ENCODE measurements at places on chromosomes 11 and 22. TPM values are rescaled to one million over a fixed set of nuclear protein-coding genes. Genes with fewer than 3 reads are reported as not detected.
A peak's percentile ranks its signal among the peaks of the same experiment; 100 is the strongest.

GRCh38 chr22:39974065-39974464 lies 13.9 kb downstream of the TMA7B start:
- H3K4me1 ChIP-seq: no peaks in the 10 kb centered on the region
- peaks cover 6% of the 10 kb centered on the region for H3K27me3 ChIP-seq
- H3K4me3 ChIP-seq: no peak overlapping the region
- H3K36me3 ChIP-seq: no peaks in the 10 kb centered on the region
- no peak overlapping the region for H3K27ac ChIP-seq
- no peak for DNase-seq

LSP1 gene
- 20.5 TPM for polyA plus RNA-seq

PANX3 gene
- polyA plus RNA-seq: 0.03 TPM

MMP10 gene
- 0.36 TPM for polyA plus RNA-seq

DNA sequence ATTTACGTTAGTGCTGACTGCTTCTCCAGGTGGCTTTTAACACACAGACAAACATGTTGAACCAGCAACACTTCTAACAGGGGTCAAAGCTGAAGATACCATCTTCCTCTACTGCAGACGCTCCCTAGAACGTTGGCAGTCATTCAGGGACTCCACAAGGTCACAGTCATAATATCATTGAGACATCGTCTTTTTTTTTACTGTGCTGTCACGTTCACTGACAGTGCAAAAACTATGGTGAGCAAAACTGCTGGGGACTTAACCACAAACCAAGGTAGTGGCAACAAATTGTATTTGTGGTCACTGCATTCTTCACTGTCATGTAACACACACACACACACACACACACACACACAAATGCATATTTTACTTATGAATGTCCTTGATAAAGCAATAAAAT lies 244.9 kb downstream of the CASP12 start:
- no peaks in the 10 kb centered on the region for H3K4me1 ChIP-seq
- DNase-seq: no peak
- H3K36me3 ChIP-seq: no peaks in the 10 kb centered on the region

GRCh38 chr22:39446239-39446721 lies 10.5 kb upstream of the MGAT3 start:
- DNase-seq: peak; percentile 71
- H3K27me3 ChIP-seq: no peaks in the 10 kb centered on the region
- H3K4me1 ChIP-seq: peaks cover 56% of the 10 kb centered on the region
- no peaks in the 10 kb centered on the region for H3K36me3 ChIP-seq
- no peak overlapping the region for H3K4me3 ChIP-seq

SERGEF gene
- polyA plus RNA-seq: 19.7 TPM
